ENCODE measurements at places on chromosomes 1 and 21. TPM values are rescaled to one million over a fixed set of nuclear protein-coding genes. Genes with fewer than 3 reads are reported as not detected.

DNA sequence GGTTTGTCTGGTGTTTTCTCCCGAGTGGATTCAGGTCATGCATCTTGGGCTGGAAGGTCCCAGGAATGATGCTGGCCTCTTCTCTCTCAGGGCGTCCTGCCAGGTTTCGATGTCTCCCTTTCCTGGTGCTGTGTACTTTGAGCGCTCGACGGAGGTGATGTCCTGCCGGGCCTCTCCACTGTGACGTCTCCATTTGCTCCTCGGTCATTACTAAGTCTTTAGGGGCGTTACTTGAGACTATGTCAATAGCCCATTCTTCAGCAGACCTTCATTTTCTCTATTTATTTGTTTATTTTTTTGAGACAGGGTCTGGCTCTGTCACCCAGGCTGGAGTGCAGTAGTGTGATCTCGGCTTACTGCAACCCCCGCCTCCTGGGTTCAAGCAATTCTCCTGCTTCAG is 37.2 kb upstream of the TNFRSF1B start:
- no peak for DNase-seq

DNA sequence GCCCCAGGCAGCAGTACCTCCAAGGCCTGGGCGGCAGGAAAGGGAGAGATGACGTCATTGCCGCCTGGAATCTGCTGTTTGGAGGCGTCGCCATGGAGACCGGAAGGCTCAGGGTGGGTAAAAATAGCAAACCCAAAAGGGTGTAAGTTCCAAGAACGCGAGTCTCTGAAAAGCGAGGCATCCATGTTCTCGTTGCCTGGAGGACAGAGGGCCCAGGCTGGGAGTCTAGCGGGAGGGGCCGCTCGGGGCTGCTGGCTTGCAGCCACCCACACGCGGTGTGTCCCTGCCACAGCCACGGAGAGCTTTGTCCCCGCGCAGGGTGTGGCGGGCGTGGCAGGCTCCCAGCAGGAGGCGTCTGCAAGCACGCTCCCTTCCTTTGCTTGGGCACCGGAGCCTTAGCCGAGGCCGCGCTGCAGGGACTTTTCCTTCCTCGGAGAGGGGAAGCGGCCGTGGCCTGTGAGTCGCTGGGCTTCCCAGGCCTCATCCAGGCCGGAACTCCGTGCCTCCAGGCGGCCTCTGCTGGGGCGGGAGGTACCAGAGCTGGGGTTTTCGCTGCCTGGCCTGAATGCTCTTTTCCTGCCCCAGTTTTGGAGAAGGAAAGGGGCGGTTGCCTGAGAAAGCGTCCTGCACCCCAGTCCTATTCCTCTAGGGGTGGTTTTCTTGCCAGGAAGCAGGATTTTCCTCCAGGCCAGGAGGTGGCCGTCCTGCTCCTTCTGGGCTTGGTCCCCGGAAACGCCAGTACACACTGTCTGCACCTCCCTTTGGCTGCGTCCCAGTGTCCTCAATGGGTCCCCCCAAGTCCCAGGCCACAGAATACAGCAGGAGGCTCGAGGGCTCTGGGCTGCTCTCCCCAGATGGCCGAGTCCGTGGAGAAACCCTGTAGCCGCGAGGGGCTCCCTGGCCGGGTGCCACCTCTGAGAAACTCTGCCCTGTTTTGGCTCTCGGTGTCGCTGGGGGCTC is 15.3 kb upstream of the SKI start:
- DNase-seq: peak; percentile 97

- DNase-seq: no peak
Measured at GRCh38 chr1:208595236-208595635, 351.1 kb upstream of the PLXNA2 start.

GRCh38 chr1:171218661-171219060 is 29.6 kb upstream of the FMO1 start:
- DNase-seq: no peak

DNA sequence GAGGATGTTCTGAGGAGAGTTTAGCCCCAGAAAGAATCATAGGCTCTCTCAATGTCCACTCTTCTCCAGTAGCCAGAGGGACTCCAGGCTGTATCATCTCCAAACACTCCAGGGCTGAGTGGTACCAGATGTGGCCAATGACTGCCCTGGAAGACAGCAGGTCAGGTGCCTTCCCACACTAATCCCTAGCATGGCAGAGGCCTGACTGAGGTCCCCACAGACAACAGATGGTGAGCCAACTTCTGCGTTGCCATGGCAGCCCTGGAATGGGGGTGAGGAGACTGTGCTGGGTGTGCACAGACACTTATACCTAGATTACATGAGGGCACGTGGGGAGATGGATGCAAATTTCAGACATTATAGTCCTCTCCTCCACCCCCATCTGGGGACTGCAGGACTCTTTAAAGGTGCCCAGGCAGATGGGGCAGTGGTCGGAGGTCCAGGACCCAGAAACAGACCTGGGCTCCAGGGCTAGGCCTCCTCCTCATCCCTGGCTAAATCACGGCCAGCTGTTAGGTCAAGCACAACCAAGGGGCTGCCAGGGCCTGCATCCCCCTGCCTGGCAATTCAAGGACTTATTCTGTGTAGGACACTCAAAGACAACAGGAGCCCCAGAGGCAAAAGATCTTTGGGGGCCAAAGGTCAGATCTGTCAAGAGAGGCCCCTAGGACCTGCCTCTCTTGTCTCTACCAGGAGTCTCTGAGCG is 42.9 kb downstream of the CAMK2N1 start:
- DNase-seq: no peak

GRCh38 chr1:203120325-203121153 is 7.0 kb upstream of the ADORA1 start:
- DNase-seq: no peak

DNA sequence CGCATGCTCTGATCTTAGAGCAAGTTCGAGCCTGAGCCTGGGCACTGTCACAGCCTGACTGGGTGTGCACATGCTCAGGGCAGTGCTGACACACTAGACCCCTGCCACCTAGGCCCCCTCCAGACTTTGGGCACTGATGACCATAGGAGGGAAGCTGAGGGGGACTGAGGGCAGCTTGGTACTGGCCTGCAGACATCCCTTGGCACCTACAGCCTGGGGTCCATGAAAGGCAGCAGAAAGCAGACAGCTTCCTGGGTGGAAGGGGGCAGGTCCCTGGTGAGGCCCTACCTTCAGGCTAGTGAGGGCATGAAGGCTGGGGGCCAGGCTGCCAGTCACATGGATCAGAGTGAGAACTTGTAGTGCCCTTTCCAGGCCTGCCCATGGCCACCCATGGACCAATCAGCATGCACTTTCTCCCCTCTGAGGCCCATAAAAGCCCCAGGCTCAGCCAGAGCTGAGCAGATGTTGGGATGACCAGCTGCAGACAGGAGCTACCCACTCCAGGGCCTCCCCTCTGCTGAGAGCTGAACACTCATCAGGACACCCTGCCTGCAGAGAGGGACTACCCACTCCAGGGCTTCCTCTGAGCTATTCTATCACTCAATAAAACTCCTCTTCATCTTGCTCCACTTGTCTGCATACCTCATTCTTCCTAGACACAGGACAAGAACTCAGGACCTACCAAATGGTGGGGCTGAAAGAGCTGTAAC is 680.8 kb downstream of the MATN1 start:
- no peak for DNase-seq

DNA sequence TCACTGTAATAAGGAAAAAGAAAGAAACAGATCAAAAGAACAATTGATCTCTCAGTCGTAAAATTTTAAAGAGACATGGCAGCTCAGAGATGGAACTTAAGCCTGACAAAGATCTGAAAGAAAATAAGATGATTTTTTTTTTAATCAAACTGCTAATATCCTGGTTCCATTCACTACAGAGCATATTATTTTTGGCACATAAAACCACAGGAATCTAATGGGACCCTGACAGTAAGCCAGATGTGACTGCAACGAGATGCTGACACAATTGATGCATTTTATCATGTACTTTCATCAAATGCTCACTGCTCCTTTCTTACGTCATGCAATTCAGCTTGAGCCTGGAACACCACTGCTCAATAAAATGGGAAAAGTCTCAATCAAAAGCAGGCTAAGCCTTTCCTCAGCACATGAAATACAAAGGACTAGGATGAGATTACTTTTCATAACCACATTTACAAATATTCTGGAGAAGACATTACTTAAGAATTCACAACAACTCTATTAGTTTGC is 16.6 kb downstream of the GPATCH2 start:
- DNase-seq: no peak

DNA sequence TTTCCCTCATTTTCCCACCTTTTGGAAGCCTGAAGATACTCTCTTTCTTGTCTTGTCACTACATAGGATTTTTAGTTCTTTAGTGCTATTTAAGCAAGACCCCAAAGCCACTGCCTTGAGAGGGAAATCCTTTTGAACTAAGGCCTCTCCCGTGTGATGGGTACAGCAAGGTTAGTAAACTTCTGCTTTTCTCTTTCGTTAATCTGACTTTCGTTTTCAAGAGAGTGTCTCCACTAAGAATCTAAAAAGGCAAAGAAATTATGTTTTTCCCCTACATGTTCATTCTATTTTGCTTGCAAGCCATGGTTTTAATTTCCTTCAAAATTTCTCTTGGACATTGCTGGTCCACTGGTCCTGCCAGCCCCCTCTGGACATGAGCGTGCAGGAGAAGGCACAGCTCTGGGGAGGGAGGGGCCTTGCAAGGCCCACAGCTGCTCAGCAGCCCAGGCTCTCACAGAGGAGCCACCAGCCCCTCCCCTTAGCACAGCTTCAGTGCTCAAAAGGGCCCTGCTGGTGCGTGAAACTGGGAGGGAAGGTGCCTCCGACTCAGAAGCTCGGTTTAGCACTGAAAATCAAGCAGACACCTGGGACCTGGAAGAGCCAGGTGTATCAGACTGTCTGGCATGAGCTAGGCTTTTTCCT is 210.9 kb upstream of the GALNT2 start:
- DNase-seq: no peak

DNA sequence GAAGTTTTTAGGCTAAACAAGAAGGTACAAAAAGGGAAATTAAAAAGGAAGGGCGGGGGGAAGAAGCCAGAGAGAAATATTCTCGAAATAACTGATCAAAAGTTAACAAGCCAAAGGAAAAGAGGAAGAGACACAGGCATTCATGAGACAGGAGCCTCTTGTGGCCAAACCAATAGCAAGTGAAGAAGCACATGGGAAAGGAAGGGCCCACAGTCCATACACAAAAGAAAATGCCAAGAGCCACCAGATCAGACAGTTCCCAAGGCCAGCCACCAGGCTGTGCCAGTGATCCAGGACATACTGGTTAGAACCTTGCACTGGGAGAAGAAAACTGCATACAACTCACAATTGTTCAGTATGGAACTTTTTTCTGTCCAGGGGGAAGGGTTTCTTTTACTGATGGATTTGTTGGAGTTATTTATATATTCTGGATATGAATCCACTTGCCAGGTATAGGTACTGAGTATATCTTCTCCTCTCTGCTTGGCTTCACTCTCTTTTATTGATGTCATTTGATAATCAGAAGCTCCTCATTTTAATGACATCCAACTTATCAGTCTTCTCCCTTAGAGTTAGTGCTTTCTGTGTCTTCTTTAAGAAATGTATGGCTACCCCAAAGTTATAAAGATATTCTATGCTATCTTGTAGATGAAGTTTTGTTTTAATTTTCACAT is 76.8 kb downstream of the CD46 start:
- peak; percentile 73 for DNase-seq

- DNase-seq: no peak
Measured at GRCh38 chr21:42461185-42461520, 34.9 kb downstream of the RSPH1 start.

GRCh38 chr1:1777583-1777899 is 729 bp downstream of the NADK start:
- DNase-seq: no peak

- no peak for DNase-seq
Measured at GRCh38 chr1:147079400-147080005, 92.8 kb downstream of the PRKAB2 start.

- no peak for DNase-seq
Measured at GRCh38 chr1:192546596-192547190, 28.9 kb upstream of the RGS1 start.

DNA sequence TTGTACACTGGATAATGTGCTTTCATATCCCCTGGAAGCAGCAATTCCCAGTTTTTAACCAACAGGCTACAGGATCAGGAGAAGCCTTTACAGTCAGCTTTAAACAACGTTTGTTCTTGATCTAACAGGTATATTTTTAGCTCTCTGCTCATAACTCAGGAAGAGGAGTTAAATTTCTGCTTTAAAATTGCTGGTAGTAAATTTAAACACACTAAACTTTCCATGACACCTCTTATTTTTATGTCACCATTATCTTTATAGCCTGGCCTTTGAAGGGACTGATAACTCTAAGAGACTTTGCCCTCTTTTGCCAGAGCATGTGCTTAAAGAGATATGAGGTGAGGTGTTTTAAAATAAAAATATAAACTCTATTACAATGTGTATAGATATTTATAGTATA is 119.6 kb upstream of the BRINP3 start:
- no peak for DNase-seq

DNA sequence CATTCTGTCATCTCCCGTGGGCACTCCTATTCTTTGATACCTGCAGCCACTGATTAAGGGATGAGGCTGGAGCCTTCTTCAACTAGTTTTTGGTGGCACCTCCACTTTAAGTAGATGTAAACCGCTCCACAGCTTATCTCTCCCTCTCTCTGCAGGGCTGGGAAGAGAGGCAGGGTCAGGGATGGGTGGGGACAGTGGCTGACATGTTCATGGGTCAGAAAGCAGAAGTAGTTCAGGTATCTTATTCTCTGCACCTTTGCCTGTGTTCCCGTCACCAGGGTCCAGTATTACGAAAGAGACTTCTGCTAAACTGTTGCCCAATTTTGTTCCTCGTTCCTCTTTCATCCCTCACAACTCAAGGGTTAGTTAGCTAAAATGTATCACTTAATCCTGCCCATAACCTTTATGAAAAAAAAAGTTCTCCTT is 51.7 kb upstream of the EDEM3 start:
- no peak for DNase-seq

- no peak for DNase-seq
Measured at GRCh38 chr1:17642169-17642568, 102.7 kb downstream of the ARHGEF10L start.

DNA sequence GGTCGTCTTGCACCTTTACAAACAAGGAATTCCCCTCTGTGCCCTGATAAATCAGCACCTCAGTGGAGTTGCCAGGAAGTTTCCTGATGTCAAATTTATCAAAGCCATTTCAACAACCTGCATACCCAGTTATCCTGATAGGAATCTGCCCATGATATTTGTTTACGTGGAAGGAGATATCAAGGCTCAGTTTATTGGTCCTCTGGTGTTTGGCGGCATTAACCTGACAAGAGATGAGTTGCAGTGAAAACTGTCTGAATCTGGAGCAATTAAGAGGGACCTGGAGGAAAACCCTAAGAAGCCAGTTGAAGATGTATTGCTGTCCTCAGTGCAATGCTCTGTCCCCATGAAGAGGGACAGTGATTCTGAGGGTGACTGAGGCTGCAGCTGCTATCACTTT is 38.3 kb downstream of the ZFYVE9 start:
- DNase-seq: no peak

GRCh38 chr21:42373196-42373907 is 7.0 kb upstream of the TFF1 start:
- DNase-seq: no peak

DNA sequence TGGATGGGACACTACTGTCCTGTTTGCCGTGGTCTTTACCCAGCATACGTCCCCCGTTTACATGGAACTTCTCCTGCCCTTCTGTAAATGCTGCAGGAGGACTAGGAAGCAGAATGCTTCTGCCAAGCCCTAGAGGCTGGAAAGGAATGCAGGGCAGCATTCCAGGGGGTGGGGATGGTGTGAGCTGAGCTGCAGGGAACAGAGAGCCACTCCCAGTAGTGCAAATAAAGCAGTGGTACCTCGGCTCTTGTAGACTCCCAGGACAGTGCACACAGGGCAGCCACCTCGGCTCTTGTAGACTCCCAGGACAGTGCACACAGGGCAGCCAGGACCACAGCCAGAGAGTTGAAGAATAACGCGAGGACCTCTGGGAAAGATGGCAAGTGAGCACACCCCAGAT is 35.4 kb downstream of the PTPRU start:
- peak; percentile 62 for DNase-seq

The PEX14 gene
- 20.7 TPM for total RNA-seq

The PADI6 gene
- total RNA-seq: not detected

The POGZ gene
- 36.7 TPM for total RNA-seq

The CD34 gene
- 44.7 TPM for total RNA-seq

Measured in heart right ventricle (tissue), 16 donors.